Left kidney (tissue), 8 donors: ENCODE measurements at places on chromosomes 1 and 21. TPM values are rescaled to one million over a fixed set of nuclear protein-coding genes. Genes with fewer than 3 reads are reported as not detected.

CLCA4 gene
- polyA plus RNA-seq: not detected

NPPA gene
- polyA plus RNA-seq: 0.81 TPM

NR5A2 gene
- polyA plus RNA-seq: 2.0 TPM

BACE2 gene
- polyA plus RNA-seq: 28.0 TPM

RNF186 gene
- polyA plus RNA-seq: 0.25 TPM

FBLIM1 gene
- 49.5 TPM for polyA plus RNA-seq

FAM43B gene
- 1.00 TPM for polyA plus RNA-seq

TBX19 gene
- 4.1 TPM for polyA plus RNA-seq

CFAP74 gene
- polyA plus RNA-seq: 0.76 TPM

PLPPR5 gene
- polyA plus RNA-seq: 1.0 TPM

TSACC gene
- 1.2 TPM for polyA plus RNA-seq

ARHGEF2 gene
- polyA plus RNA-seq: 86.7 TPM

FCRL4 gene
- not detected for polyA plus RNA-seq

ETV3L gene
- not detected for polyA plus RNA-seq

DNAJB4 gene
- polyA plus RNA-seq: 50.9 TPM

C2CD4D gene
- polyA plus RNA-seq: 0.20 TPM

SERPINC1 gene
- 0.28 TPM for polyA plus RNA-seq

WDR77 gene
- polyA plus RNA-seq: 40.2 TPM

GPR89A gene
- 55.5 TPM for polyA plus RNA-seq

PLA2G2F gene
- polyA plus RNA-seq: 0.37 TPM

PRAMEF1 gene
- not detected for polyA plus RNA-seq

PRCC gene
- 116 TPM for polyA plus RNA-seq

LDLRAD2 gene
- polyA plus RNA-seq: 4.6 TPM

TENT5C gene
- polyA plus RNA-seq: 2.9 TPM

LCE2A gene
- not detected for polyA plus RNA-seq

NECTIN4 gene
- 4.0 TPM for polyA plus RNA-seq

SLC66A1 gene
- 13.3 TPM for polyA plus RNA-seq

CFH gene
- 34.4 TPM for polyA plus RNA-seq

DNTTIP2 gene
- polyA plus RNA-seq: 78.9 TPM

GCSAML gene
- 0.28 TPM for polyA plus RNA-seq

NPHS2 gene
- polyA plus RNA-seq: 420 TPM

CLDN8 gene
- 48.9 TPM for polyA plus RNA-seq

DPH5 gene
- polyA plus RNA-seq: 62.0 TPM

SPATA45 gene
- 0.75 TPM for polyA plus RNA-seq

SV2A gene
- polyA plus RNA-seq: 8.4 TPM

FCGR3A gene
- polyA plus RNA-seq: 1.1 TPM

MTF1 gene
- polyA plus RNA-seq: 9.5 TPM

DNALI1 gene
- 63.0 TPM for polyA plus RNA-seq

TSPEAR gene
- 0.96 TPM for polyA plus RNA-seq

OLIG2 gene
- polyA plus RNA-seq: not detected
